ENCODE measurements at places on chromosomes 13 and 19.

- DNase-seq: no peak
Observed at GRCh38 chr13:76783798-76784197, 102.4 kb downstream of the KCTD12 start.

- DNase-seq: no peak
Observed at GRCh38 chr13:78897200-78897599, 238.2 kb upstream of the OBI1 start.

DNA sequence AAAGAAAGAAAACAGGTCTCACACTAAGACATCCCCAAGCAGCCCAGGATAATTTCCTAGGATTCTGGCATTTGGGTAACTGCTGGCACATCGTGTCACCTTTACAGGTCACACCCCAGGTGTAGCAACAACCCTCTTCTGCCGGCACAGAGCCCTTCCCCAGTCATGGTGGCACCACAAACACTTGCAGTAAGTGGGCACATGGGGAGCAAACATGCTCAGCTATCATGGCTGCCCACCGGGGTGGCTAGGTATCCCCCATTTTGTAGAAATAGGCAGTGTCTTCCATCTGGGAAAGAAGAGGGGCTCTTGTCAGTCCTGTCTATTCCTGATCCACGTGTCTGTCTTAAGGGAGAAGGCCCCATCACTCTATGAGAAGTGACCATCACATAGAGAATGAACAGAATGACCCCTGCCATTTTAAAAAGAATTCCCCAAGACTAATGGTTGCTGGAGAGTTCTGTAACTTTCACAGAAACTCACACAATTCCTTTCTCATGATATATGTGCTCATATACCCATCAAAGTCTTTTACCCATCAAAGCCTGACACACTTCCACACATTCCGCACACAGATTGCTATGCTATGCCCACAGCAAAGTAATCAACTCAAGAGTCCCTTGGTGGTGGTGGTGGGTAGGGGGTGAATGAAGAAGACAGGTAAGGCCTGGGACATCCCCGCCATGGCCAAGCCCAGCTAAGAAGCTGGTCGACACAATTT, 33.3 kb downstream of the BRD4 start:
- no peak for DNase-seq

DNA sequence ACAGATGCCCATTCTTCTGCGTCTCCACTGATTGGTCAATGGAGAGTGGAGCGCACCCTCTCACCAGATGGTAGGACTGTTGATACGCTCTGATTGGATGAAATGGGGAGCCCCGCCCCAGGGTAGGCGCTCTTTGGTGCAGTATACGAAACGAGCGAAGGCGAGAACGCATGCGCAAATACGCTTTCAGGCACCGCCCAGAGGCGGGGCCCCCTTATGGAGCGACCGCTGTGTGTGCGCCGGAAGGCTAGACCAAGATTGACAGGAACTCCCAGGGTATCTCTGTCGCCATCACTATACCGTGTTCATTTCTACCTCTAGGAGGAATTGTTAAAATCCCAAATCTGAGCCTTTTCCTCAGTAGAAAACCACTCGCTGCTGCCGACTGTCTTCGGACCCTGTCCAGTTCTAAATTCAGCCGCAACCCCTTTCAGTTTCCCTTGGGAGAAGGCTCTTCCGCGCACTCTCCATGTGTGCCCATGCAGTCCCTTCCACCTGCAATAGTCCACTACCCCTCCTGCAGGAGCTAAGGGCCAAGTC, 720 bp upstream of the HNRNPL start:
- no peak for DNase-seq

DNA sequence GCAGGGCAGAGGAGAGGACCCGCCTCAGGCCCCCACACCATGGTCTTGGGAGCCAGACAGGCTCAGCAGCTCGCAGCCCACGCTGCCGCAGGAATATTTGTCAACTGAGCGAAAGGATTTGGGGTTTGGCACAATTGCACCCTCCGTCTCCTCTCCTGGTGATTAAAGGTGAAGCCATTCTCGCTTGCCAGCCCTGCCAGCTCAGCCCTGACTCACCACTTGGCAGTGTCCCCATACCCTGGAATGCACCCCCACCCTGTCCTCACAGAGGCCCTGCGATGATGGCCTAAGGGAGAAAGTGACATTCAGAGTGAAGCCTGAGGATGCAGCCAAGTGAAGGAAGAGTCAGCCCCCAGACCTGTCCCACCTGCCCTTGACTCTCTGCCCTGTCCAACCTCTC, 18.8 kb downstream of the CYTH2 start:
- DNase-seq: peak; percentile 97

DNA sequence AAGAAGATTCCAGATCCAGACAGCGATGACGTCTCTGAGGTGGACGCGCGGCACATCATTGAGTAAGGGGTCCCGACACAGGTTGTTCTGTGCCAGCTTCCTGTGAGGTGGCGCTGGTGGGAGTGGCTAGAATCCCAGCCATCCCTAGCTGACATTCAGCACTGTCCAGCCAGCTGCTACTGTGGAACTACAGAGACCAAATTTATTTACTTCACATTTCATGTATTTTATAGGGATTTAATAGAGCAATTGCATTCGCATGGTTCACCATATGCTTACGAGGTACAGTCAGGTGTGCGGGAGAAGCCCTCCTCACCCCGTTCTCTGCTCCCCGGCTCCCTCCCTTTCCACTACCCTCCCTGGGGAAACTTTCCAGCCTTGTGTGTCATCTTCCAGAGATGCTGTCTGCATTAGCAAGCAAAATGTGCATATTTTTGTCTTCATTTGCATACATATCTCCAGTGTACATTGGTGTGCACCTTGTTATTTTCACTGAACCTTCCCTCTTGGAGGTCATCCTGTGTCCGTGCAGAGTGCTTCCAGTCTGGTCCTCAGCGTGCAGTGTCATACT, 47.2 kb downstream of the SMARCA4 start:
- no peak for DNase-seq

- DNase-seq: peak; percentile 3
Observed at GRCh38 chr19:36215276-36216123, 594 bp downstream of the ZNF146 start.

GRCh38 chr13:59566561-59566960, 597.2 kb downstream of the DIAPH3 start:
- DNase-seq: no peak

GRCh38 chr13:41900918-41901317, 60.0 kb downstream of the VWA8 start:
- DNase-seq: peak; percentile 4

- DNase-seq: no peak
Observed at GRCh38 chr13:29323954-29324353, 271.5 kb downstream of the SLC7A1 start.

- no peak for DNase-seq
Observed at GRCh38 chr19:19418555-19419260, 13.2 kb downstream of the GATAD2A start.

- DNase-seq: no peak
Observed at GRCh38 chr19:1293782-1294604, 8.3 kb downstream of the EFNA2 start.

- peak; percentile 4 for DNase-seq
Observed at GRCh38 chr13:104949840-104950740, 1585.4 kb downstream of the EFNB2 start.

GRCh38 chr13:44333950-44334655, 39.5 kb upstream of the SERP2 start:
- no peak for DNase-seq

DNA sequence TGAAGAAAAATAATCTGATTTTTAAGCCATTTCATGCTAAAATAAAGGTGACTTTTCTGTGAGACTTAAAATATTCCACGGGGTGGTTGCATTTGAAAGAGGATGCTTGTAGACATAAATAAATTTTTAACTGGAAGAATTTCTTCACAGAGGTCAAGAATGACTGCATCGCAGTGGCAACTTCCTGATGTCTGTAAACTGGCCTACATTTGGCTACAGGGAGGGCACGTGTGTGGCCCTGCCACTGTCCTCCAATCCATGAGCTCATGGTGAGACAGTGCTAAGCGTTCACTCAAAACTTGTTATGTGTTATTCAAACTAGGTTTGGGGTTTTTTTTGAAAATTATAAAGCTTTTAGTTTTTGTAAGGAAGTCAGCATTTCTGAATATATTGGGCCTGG, 1089.3 kb downstream of the EFNB2 start:
- DNase-seq: no peak

- peak; percentile 97 for DNase-seq
Observed at GRCh38 chr13:66657165-66657881, 572.8 kb downstream of the PCDH9 start.

- DNase-seq: no peak
Observed at GRCh38 chr19:2777952-2778683, 5.0 kb downstream of the SGTA start.

DNA sequence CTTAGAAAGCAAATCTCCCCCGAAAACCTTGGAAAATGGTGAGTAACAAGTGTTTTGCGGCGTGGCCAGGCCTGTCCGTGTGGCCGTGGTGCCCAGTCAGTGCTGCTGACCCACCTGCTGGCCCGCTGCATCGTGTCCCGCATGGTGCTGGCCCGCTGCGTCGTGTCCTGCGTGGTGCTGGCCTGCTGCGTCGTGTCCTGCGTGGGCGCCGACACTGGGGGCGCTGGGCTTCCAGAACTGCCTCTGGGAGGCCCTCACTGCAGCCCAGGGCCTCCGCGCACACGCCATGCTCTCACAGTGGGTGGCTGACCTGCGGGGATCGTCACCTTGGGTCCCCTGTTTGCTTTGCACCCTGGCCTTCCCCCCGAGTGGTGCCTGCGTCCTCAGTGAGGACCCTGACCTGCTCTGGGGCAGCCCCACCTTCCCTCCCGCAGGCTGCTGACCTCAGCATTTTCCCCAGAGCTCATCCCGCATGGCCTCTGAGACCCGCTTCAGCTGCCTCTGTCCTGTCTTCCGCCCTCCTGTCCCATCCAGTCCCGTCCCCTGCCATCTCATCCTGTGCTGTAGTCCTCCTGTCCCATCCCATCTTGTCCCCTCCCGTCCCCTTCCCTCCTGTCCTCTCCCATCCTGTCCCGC, 10.6 kb downstream of the PLEKHJ1 start:
- no peak for DNase-seq

- no peak for DNase-seq
Observed at GRCh38 chr19:10246511-10246910, 5.5 kb upstream of the MRPL4 start.

- no peak for DNase-seq
Observed at GRCh38 chr19:15252398-15253018, 20.3 kb upstream of the EPHX3 start.

DNA sequence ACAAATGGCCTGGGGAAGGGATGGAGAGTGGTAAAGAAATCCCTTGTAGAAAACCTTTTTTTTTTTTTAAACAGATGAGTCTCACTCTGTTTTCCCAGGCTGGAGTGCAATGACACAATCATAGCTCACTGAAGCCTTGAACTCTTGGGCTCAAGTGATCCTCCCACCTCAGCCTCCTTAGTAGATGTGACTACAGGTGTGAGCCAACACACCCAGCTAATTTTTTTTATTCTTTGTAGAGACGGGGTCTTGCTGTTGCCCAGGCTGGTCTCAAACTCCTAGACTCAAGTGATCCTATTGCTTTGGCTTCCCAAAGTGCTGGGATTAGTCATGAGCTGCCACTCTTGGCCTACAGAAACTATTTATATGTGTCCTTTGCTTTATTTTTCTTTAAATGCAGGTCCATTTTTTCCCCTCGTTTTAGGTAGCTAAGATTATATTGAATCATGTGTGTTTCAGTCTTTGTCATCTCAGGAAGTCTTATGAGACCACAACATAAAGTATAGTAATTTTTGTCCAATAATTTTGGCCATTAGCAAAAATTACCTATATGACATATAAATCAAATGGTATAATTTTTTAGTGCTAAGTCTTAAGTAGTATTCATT, 10.5 kb downstream of the LPAR6 start:
- DNase-seq: no peak

- no peak for DNase-seq
Observed at GRCh38 chr13:85141401-85141800, 657.8 kb downstream of the SLITRK6 start.

GRCh38 chr19:47106821-47107201, 6.8 kb downstream of the ZC3H4 start:
- DNase-seq: no peak

DNA sequence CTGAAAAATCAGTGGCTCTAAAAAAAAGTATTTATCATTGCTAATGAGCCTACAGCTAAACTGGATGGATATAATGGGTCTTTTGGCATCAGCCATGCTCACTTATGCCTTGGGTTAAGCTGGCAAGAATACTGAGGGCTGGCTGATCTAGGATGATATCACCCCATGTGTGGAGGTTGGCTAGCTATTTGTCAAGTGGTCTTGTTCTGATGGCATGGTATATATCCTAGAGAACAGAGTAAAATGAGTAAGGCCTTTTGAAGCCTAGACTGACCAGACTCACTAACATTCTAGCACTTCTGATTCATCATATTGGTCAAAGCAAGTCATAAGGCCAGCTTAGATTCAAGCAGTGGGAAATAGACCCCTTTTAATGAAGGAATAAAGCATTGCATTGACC, 383.0 kb downstream of the SLITRK1 start:
- DNase-seq: peak; percentile 13

DNA sequence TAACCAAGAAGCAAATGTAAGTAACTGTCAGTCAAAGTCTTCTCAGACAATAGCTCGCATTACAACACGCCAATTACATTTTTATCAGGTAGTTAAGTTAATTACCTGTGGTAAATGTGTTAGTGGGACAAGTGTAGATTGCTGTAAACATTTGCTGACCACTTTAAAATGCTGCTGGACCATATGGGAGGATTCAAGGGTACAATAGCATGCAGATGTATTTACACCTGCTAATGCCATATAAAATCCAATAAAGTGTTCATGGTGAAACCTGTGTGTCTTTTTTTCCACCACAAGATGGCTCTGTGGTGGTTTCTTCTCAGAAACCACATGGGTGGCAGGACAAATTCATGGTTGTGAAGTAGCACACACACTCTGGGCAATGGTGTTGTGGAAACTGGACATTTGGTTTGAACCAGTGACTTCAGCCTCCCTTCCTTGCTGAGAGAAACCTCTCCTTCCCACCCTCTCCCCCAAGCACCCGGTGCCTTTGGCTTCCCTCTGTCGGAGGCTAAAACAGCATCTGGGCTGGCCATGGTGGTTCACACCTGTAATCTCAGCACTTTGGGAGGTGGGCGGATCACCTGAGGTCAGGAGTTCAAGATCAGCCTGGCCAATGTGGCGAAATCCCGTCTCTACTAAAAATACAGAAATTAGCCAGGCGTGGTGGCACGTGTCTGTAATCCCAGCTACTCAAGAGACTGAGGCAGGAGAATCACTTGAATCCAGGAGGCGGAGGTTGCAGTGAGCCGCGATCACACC, 18.1 kb upstream of the GTF3A start:
- peak; percentile 62 for DNase-seq

DNA sequence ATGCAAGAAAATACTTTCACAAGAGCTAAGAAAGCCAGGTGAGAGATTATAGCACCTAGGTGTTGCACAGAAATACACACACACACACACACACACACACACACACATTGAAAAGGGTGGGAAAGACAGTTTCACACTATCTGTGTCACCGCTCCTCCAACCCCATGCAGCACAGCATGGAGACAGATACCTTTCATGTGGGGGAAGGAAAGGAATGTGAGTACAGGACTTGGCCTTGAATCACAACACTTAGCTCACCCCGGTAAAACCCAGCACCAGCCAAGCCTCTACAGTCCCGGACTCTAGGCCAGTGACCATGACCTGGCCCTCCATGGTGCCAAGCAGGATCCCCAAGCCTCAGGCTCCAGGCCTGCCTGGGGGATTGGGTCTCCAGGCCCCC, 462.0 kb upstream of the SPRY2 start:
- DNase-seq: no peak

All from PC-3 (cell line).